ENCODE measurements at places on chromosomes 6 and 20. TPM values are rescaled to one million over a fixed set of nuclear protein-coding genes. Genes with fewer than 3 reads are reported as not detected.

The MYO6 gene
- 10.7 TPM for total RNA-seq

The RIPPLY2 gene
- not detected for total RNA-seq

The SNAI1 gene
- total RNA-seq, result 12.4 TPM

The CBLN4 gene
- not detected for total RNA-seq

The RBM24 gene
- 6.1 TPM for total RNA-seq

The MYBL2 gene
- total RNA-seq, result 32.3 TPM

The SCRT2 gene
- not detected for total RNA-seq

The PTCRA gene
- not detected for total RNA-seq

The BMP5 gene
- 0.13 TPM for total RNA-seq

The CD93 gene
- total RNA-seq, result 8.6 TPM

The BPI gene
- total RNA-seq, result 0.13 TPM

The APOM gene
- 1.8 TPM for total RNA-seq

The DZANK1 gene
- total RNA-seq, result 0.65 TPM

The RNF182 gene
- total RNA-seq, result 5.3 TPM

The DNMT3B gene
- total RNA-seq, result 2.3 TPM

The CDH26 gene
- not detected for total RNA-seq

The PGC gene
- total RNA-seq, result not detected

The SMLR1 gene
- total RNA-seq, result not detected

The CPNE5 gene
- total RNA-seq, result not detected

The VGLL2 gene
- not detected for total RNA-seq

The FAM209B gene
- total RNA-seq, result not detected

Measured in epithelial cell of alveolus of lung (primary cell).